ENCODE measurements at places on chromosomes 5 and 9. TPM values are rescaled to one million over a fixed set of nuclear protein-coding genes. Genes with fewer than 3 reads are reported as not detected.

DNA sequence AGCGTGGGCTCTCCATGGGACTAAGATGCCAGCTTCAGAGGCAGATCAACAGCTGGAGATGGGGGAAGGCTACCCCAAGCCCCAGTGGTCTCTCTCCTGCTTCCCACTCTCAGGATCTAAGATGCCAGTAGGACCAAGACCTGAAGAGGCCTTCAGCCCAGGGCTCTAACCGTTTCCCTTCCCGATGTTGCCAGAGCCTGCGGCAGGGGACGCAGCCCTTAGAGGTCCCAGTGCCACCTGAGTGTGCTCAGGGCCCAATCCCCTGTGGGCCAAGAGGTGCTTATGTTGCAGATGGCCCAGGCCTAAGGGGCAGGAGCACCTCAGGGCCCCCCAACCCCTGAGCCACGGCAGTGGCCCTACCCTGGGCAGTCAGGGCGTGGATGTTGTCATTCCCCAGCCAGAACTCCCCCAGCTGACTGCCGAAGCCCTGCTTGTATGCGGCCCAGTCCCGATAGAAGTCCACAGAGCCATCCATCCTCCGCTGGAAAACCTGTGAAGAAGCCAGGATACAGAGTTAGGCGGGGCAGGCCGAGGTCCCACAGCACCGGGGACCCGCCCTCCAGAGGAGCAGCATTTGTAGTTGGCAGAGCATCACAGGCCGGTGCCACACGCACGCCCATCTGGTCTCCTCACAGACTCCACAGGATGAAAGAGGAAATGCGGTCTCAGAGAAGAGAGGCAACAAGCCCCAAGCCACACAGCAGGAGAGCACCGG lies 5.4 kb downstream of the FCN1 start:
- no peaks in the 10 kb centered on the region for H3K27me3 ChIP-seq
- H3K27ac ChIP-seq = no peak overlapping the region
- no peak overlapping the region for H3K4me3 ChIP-seq
- no peak for DNase-seq
- H3K36me3 ChIP-seq = no peaks in the 10 kb centered on the region

Gene CCL27
- total RNA-seq = not detected

- no peaks in the 10 kb centered on the region for H3K27me3 ChIP-seq
- H3K27ac ChIP-seq = no peak overlapping the region
- no peaks in the 10 kb centered on the region for H3K4me1 ChIP-seq
- no peak for DNase-seq
- H3K36me3 ChIP-seq = no peaks in the 10 kb centered on the region
Measured at GRCh38 chr5:79535477-79536192, 21.7 kb upstream of the HOMER1 start.

GRCh38 chr5:108193021-108193795 lies 188.7 kb downstream of the FBXL17 start:
- no peak for DNase-seq
- H3K4me3 ChIP-seq = no peak overlapping the region
- H3K4me1 ChIP-seq = no peaks in the 10 kb centered on the region
- H3K27ac ChIP-seq = no peak overlapping the region

Gene SLC34A3
- total RNA-seq = 4.0 TPM

Gene ZDHHC11B
- total RNA-seq = 4.6 TPM

Gene MAP1B
- total RNA-seq = 20.8 TPM

DNA sequence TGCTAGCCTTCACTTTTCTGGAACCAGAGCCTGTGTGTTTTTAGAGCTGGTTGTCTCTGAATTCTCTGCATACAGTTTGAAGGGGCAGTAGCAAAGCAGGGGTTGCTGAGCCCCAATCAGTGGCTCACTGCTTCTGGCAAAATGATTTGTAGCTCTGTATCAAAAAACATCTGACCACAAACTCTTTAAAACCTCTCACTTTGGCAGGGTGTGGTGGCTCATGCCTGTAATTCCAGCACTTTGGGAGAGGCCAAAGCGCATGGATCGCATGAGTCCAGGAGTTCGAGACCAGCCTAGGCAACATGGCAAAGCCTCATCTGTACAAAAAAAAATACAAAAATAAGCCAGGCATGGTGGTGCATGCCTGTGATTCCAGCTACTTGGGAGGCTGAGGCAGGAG lies 28.3 kb upstream of the APC start:
- no peak for DNase-seq
- peaks cover 13% of the 10 kb centered on the region for H3K4me1 ChIP-seq
- H3K27me3 ChIP-seq = no peaks in the 10 kb centered on the region
- H3K4me3 ChIP-seq = peak overlapping the region; percentile 81

- no peaks in the 10 kb centered on the region for H3K4me1 ChIP-seq
- no peak overlapping the region for H3K4me3 ChIP-seq
- no peaks in the 10 kb centered on the region for H3K27me3 ChIP-seq
- H3K36me3 ChIP-seq = no peaks in the 10 kb centered on the region
- H3K27ac ChIP-seq = no peak overlapping the region
Measured at GRCh38 chr5:16866795-16867576, 69.1 kb downstream of the MYO10 start.

DNA sequence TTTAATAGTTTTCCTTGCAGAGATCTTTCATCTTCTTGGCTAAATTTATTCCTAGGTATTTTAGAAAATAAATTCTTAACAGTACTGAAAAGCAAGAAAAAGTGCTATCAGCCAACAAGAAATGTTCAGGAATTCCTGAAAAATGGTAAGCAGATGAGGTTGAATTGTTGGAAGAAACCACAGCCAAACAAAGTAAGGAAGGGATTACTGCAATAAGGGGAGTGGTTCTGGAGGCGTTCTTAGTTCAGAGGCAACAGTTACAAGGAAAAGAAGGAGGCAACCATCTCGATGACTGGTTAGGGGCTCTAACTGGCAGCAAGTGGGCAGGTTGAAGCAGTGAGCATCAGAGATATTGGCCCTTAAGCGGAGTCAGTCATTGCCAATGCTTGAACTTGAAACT lies 12.8 kb upstream of the OR13J1 start:
- no peaks in the 10 kb centered on the region for H3K36me3 ChIP-seq
- DNase-seq = no peak
- H3K4me3 ChIP-seq = no peak overlapping the region
- H3K4me1 ChIP-seq = no peaks in the 10 kb centered on the region

Gene OR13C8
- not detected for total RNA-seq

GRCh38 chr5:157708866-157709265 lies 22.4 kb upstream of the THG1L start:
- H3K27me3 ChIP-seq = no peaks in the 10 kb centered on the region
- no peak overlapping the region for H3K27ac ChIP-seq
- H3K36me3 ChIP-seq = no peaks in the 10 kb centered on the region
- DNase-seq = no peak

DNA sequence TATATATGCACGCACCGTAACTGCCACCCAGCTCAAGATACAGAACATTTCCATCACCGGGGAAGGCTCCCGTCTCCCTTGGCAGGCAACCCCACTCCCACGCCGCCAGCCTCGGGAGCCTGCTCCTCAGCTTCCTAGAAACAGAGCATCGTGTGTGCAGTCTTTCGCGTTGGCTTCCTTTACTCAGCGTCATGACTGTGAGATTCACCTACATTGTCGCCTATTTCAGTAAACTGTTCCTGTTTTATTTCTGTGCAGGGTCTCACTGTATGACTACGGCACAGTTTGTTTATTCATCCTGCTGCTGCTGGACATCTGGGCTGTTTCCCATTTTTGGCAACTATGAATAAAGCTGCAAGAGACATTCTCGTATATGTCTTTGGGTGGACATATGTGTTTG lies 90.7 kb downstream of the STK10 start:
- no peaks in the 10 kb centered on the region for H3K27me3 ChIP-seq
- no peak for DNase-seq
- no peak overlapping the region for H3K4me3 ChIP-seq
- no peaks in the 10 kb centered on the region for H3K4me1 ChIP-seq

Gene LEAP2
- 20.1 TPM for total RNA-seq

Gene MOB3B
- 32.5 TPM for total RNA-seq

- no peaks in the 10 kb centered on the region for H3K36me3 ChIP-seq
- H3K27me3 ChIP-seq = no peaks in the 10 kb centered on the region
- H3K4me1 ChIP-seq = peaks cover 3% of the 10 kb centered on the region
- no peak for DNase-seq
Measured at GRCh38 chr9:93827545-93828330, 127.4 kb downstream of the BARX1 start.

Gene ENC1
- total RNA-seq = 47.9 TPM

GRCh38 chr5:180652771-180653170 lies 3.4 kb upstream of the FLT4 start:
- peaks cover 6% of the 10 kb centered on the region for H3K4me1 ChIP-seq
- no peak overlapping the region for H3K27ac ChIP-seq
- peaks cover 16% of the 10 kb centered on the region for H3K27me3 ChIP-seq
- no peak for DNase-seq
- H3K4me3 ChIP-seq = no peak overlapping the region

Gene PCDHGA6
- 0.70 TPM for total RNA-seq

DNA sequence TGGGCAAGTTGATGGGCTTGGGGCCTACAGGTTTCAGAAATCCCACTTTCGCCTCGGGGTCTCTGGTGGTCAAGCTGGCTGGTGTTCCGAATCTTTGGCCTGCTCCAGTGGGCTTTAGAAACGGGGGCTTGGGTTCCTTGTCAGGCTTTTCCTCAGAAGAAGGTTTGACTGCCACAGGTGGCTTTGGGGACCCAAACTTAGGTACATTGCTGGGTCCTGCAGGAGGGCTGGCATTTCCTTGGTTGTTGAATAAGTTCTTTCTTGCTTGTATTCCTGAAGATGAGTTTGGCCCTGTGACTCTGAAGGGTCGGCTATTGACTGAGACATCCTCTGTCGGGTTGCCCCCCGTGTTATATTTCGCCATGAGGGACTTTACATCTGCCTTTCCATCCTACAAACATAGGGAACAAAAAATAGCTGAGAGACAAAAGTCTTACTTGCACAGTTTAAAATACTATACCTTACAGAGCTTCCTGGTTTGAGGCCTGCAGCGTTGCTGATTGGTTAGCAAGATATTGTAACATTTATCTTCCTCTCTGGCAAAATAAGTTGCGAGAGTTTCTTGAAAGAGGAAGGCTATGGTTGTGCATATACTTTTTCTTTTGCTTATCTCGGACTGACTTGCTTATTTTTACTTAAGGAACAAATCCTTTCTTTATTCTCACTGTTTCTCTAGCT lies 16.6 kb downstream of the FYB1 start:
- DNase-seq = no peak
- H3K4me3 ChIP-seq = peak overlapping the region; percentile 23
- H3K27me3 ChIP-seq = no peaks in the 10 kb centered on the region
- no peaks in the 10 kb centered on the region for H3K4me1 ChIP-seq

Gene GARNL3
- 14.7 TPM for total RNA-seq

DNA sequence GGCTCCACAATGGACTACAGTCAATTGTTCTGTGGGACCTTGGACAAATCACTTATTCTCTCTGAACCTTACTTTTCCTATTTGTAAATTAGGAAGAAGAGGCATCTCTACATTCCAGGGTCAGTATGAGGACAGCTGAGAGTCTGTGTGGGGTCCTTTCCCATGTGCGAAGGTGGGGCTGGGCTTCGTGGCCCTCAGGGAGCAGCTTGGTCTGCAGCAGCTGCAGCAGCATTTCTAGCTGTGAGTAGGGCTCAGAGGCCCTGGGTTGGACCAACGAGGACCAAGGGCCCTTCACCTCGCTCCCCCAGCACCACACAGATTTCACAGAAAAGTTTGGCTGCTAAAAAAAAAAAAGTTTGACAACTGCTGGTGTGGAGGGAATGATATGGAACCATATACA lies 9.4 kb upstream of the DDX41 start:
- H3K27ac ChIP-seq = no peak overlapping the region
- DNase-seq = no peak
- H3K4me1 ChIP-seq = no peaks in the 10 kb centered on the region

DNA sequence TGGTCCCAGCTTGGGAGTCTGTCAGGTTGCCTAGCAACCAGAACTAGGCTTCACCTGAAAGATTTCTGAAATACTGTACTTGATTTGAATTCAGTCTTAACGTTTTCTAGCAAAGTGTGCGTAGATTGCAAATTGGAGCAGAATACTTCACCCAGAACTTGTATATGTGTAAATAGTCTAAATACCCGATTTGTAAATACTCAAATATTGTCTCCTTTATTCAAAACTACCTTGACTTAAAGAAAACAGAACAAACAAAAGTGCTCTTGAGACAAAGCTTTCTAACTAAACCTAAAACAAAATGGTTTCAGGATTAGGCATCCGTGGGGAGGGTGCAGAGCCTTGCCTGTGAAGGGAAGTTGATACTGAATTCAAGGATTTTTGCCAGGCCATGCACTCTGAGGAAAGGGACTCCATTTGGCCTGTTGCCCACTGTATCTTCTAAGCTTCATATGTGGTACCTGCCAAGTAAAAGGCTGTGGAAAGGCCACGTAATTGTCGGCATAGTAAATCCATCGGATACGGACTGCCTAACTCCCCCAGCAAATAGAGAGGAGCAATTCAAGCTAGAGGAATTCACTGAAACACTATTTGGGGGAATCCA lies 744 bp upstream of the HMGCS1 start:
- H3K4me3 ChIP-seq = peak overlapping the region; percentile 54
- H3K27me3 ChIP-seq = no peaks in the 10 kb centered on the region
- no peaks in the 10 kb centered on the region for H3K36me3 ChIP-seq
- no peaks in the 10 kb centered on the region for H3K4me1 ChIP-seq
- peak overlapping the region; percentile 94 for H3K27ac ChIP-seq

Gene TMC1
- total RNA-seq = not detected

DNA sequence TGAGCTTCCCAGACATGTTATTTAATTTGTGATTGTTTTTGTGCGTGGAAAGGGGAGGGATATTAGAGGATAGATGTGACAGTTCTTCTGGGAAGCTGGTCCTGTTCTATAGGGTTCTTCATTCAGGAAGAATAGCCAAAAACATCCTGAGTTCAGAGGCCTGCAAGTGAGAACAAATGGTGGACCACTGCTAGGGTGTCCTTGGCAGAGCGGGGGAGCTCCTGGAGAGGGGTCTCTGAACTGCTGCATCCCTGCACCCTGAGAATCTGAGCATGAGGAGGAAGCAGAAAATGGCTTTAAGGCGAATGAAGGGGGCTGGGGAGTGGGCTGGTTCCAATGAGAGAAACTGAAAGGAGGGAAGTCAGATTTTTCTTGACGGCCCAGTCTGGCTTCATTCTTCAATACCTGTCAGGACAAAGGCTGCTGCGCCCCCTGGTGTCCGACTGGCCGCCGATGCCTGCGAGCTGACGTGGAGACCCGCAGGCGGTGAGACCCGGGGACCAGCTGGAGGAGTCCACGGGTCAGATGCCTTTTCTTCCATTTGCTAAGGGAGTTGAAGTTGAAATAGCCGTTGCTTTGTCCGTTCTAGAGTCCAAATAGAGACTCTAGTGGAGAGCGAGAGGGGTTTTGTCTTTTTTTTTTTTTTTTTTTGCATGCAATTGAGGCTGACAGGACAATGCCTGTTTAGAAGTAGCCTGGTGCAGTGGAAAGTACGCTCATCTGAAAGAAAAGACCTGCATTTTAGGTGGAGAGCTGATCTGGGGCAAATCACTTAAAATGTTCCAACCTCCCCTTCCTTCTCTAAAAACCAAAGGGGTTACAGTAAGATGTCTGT lies 39.5 kb upstream of the NFIB start:
- DNase-seq = peak; percentile 66
- H3K27me3 ChIP-seq = no peaks in the 10 kb centered on the region
- H3K4me1 ChIP-seq = peaks cover 15% of the 10 kb centered on the region
- H3K36me3 ChIP-seq = no peaks in the 10 kb centered on the region
- H3K27ac ChIP-seq = no peak overlapping the region
